ENCODE measurements at places on chromosomes 11 and 22. TPM values are rescaled to one million over a fixed set of nuclear protein-coding genes. Genes with fewer than 3 reads are reported as not detected.

Gene OR2AG2
- total RNA-seq = 0.35 TPM

Gene GATD1
- total RNA-seq = 32.5 TPM

Gene SORL1
- 26.9 TPM for total RNA-seq

- no peak for DNase-seq
Observed at GRCh38 chr22:46288846-46289243, 7.8 kb upstream of the GTSE1 start.

GRCh38 chr11:46345131-46345597 is 2.1 kb upstream of the DGKZ start:
- DNase-seq = no peak

DNA sequence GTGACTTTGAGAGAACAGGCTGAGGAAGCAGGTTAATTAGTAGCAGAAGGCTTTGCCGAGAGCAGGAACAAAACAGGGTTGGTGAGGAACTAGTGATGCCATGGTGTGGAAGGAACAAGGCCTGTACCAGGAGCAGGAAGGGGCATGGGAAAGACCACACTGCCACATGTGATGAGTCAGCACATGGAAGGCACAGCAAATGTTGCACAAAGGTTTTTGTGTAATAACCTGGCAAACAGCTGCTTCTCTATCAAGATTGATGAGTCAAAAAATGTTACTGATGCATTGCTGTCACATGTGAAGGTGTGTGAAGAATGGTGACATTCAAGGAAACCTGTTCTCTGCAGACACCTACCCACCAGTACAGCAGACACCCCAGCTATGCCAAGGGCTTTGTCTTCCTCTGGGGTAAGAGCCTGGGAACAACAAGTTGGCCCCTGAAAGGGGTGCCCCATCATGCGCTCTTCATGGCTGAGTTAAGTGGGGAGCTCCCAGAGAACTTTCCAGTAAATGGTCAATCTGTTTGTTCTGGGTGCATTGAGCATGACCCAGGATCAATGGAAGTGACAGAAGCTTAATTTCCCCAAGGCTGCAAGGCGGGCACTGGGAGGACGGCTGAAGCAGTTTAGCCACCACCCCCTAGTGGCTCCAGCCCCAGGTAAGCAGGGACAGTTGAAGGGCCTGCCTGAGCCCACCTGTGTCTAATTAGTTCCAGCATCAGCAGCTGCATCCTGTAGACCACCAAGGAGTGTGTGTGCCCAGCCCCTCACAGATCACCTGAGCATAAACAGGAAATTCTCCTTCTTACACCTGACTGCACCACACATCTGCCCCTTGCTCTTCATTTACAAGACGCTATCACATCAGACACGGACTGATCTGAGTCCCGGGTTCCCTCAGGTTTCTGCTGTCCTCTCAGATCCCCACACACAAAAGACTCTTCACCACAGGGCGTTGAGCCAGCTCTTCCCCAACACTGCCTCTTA is 47.6 kb downstream of the GGTLC2 start:
- DNase-seq = no peak

GRCh38 chr11:93199616-93200015 is 1.8 kb upstream of the SLC36A4 start:
- no peak for DNase-seq

DNA sequence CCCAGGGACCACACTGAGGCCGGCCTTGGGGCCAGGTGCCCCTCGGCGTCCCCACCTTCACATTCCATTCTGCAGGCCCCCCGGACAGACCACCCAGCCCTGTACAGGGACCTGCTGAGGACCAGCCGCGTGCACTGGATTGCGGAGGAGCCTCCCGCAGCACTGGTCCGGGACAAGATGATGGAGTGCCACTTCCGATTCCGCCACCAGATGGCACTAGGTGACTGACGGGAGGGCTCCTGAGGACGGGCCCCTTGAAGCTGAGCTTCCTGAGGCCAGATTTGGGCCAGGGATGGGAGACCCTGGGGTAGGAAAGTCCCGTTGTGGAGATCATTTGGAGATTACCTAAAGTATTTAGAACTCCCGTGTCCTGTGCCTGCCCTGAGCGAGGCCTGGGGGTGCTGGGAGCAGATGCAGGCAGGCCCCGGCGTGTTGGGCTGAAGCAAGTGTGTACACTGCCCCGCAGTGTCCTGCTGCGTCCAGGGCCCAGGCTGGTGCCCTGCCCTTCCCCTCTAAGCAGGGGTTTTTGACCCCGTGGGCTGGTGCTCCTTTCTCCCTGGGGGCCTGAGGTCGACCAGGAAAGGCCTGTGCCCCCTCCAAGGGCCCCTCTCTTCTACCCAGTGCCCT is 20.0 kb downstream of the TRMU start:
- no peak for DNase-seq

All from thoracic aorta (tissue), 2 donors.